Cardiac septum (tissue), 1 donor: ENCODE measurements at places on chromosomes 7 and 10. TPM values are rescaled to one million over a fixed set of nuclear protein-coding genes. Genes with fewer than 3 reads are reported as not detected.

The METTL2B gene
- 22.8 TPM for total RNA-seq

The SMARCD3 gene
- total RNA-seq: 112 TPM

The CALML5 gene
- total RNA-seq: not detected

The PPP1R3C gene
- 212 TPM for total RNA-seq

The ADIRF gene
- 33.0 TPM for total RNA-seq

GRCh38 chr10:62426600-62426999 is 52.4 kb downstream of the ZNF365 start:
- no peak for DNase-seq

DNA sequence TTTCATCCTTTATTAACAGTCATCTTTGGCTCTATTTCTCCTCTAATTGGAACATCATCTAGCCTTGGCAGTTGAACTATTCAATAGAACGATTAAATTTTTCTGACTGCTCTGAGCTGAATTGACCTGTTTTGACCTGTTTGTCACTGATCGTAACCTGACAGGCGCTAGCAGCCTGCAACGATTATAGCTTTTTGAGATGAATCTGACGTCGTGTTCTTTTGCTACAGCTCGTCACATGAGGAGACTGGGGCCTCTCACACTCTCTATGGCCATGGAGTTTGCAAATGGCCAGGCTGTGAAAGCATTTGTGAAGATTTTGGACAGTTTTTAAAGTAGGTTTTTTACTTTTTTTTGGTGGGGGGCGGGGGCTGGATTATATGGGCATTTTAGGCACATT is 229.8 kb downstream of the FOXP2 start:
- no peak for DNase-seq
